H7 (cell line): ENCODE measurements at places on chromosomes 12 and 14.

GRCh38 chr12:96386794-96387193 is 13.4 kb downstream of the CDK17 start:
- no peak for DNase-seq

DNA sequence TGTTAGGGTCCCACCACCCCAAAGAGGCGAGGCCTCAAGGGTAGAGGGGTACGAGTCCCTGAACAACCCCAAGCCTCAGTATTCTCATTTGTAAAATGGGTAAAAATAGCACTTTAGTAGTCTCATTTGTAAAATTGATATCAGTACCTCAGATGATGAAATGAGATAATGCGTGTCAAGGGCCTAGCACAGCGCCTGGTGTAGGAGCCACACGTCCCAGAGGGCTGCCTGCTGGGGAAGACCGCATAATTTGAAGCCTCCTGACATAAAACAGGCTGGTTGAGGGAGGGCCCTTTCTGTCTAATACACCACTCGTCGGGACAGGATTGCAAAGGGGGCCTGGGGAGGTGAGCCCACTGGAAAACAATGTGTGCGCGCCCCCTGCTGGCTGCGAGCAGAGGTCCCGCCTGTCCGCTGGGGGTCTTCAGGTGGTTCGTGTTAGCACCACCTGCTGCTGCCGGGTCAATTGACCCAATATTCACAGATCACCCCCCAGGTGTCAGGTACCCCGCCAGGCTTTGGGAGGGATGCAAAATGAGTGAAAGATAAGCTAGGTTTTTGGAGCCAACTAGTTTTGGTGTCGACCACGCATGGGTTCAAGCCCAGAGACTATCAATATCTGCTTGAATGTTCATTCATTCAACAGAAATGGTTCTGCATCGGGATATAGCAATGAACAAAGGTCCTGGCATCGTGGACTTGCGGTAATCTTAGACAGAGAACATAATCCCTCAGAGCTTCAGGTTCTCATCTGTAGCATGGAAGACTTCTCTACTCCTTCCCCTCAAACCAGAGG is 24.7 kb upstream of the IRF2BPL start:
- DNase-seq, result peak; percentile 97

GRCh38 chr12:2387103-2387834 is 334.5 kb downstream of the CACNA1C start:
- no peak for DNase-seq

DNA sequence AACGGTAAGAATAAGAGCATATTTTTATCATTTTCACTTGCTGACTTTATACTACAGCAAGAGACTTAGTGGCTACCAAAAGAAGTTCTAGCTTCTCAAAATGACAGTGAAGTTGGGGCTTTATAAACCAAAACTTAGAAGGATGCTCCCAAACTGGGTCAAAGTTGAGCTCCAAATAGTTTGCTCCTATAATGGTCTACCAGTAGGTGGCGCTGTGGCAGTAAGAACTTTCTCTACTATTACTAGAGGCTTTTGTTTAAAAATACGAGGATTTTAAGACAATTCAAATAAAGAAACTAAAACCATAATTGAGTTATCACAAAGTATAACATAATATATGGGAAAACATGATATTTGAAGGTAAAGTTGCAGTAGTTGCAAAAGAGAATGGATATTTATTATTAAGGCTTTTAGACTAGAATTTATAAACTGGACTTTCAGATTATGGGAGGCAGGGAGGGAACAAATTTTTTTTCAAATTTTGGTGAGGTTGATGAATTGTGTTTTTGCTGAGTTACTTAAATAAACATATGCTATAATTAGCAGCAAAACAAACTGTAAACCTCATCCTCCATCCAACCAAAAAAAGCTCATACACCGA is 75.0 kb downstream of the TGFB3 start:
- peak; percentile 36 for DNase-seq

DNA sequence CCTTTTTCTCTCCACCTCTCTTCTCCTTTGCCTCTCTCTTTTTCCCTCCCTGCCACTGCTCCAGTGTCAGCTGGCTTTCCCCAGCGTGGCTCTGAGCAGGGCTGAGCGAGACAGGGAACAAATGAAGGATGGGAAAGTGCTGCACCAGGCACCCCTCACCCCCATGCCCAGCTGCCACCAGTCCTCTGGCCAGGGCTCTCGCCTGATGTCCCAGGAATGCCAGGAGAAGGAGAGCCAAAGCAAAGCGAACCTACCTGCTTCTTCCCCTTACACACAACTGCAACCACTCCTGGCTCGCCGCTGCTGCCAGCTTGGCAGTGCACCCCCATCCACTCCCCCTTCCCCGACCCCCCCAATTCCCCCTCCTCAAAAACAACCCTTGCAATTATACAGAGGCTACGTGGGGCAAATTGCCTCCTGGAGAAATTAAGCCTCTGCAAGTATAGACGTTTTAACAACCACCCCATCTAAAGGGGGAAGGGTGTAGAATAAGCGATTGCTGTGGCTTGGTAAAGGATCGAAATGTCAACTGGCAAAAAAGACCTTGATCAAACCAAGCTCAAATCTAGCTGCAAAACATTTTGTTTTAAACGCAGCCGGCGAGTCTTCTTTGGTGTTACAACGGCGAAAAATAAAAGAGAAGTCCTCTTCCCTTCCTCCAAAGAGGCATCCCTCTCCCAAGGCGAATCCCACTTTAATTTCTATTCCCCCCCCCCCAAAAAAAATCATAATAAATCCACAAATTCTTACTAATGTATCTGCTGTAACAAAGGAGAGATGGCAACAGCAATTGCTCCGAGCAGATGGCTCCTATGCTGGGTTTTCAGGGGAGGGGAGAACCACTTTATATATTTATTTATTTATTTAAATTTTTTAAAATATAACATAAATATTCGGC is 2.9 kb downstream of the BCL11B start:
- DNase-seq, result peak; percentile 64

DNA sequence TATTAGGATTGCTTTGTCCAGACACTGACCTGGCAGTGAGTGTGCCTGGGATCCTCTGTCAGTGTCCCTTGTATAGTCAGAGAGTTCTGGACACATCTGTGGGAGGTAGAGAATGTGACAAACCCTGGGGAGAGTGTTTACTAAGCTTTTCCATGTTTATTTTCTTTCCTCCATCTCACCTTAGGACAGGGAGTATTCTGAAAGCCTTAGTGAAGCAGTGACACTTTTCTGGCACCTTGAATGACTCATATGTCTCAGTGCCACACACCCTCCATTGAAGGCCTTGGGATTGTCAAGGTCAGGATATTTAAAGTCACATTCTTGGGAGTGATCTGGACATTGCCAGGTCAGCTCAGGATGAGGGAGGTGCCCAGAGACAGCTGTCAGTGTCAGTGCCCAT is 34.9 kb upstream of the CTDSP2 start:
- no peak for DNase-seq

GRCh38 chr12:91579516-91580263 is 397.1 kb upstream of the DCN start:
- no peak for DNase-seq

- DNase-seq, result no peak
Observed at GRCh38 chr14:86619726-86620125, 1089.8 kb downstream of the FLRT2 start.

DNA sequence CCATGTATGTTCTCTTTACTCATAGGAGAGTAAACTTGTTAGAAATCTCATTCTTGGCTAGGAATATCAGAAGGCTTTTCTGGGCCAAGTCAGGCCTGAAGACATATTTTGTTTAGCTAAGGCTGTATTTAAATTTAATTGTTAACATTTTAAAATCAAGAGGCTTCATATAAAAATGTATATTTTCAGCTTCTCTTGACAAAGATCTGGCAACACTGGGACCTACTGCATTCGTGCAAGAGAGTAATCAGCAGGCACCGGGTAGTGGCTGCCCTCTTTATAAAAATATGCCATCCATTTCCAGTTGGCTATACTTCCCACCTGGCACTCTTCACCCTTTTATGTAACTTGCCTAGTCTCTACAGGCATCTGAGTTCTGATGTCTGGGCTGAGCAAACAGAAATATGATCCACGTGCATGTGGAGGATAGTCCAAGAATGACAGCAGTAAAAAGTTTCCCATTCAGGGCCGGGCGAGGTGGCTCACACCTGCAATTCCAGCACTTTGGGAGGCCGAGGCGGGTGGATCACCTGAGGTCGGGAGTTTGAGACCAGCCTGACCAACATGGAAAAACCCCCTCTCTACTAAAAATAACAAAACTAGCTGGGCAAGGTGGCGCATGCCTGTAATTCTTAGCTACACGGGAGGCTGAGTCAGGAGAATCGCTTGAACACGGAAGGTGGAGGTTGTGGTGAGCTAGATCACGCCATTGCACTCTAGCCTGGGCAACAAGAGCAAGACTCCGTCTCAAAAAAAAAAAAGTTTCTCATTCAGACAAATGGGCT is 2.0 kb upstream of the SOS2 start:
- DNase-seq, result no peak

- DNase-seq, result no peak
Observed at GRCh38 chr12:2283916-2284315, 231.1 kb downstream of the CACNA1C start.
